Stimulated activated CD4-positive, alpha-beta T cell treated with anti-CD3 and anti-CD28 coated beads, Interleukin-15, amount 100 ng/mL, for 1 hour (primary cell): ENCODE measurements at places on chromosomes 6 and 20.

DNA sequence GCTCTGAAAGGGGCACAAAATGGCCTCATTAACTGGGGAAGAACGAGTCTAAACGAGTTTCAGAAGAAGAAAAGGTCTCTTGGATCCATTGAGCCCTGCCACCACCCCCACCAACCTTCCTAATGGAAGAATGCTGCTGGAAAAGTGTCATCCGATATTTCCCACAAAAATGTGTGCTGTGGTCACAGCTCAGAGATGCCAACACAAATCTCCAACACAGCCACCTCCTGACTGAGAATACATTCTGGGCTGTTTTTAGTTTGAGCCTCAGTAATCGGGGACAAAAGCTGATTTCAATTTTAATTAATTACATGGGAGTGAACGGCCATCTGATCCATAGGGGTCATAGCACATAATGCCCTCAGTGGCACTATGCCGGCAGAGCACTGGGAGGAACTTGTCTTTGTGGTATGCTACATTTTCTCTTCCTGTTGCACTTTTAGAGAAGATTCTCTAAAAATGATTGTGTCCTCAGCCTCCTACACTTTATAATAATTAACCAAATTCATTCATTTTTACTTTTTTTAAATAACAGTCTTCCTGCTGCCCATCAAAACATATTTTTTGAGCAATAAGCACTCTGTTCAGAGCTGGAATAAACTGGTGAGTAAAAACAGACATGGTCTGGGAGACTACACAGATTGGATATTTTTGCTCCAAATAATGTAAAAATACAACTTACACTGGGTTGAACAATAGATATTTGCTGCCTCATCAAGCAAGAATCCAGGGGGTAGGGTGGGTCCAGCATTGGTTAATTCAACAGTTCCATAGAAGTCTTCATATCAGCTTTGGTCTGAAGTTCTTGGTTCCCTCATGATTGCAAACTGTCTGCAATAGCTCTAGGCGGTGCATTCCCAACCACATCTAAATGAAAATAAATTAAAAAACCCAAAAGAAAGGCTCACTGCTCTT, 143.6 kb upstream of the TMEM170B start:
- DNase-seq = no peak

DNA sequence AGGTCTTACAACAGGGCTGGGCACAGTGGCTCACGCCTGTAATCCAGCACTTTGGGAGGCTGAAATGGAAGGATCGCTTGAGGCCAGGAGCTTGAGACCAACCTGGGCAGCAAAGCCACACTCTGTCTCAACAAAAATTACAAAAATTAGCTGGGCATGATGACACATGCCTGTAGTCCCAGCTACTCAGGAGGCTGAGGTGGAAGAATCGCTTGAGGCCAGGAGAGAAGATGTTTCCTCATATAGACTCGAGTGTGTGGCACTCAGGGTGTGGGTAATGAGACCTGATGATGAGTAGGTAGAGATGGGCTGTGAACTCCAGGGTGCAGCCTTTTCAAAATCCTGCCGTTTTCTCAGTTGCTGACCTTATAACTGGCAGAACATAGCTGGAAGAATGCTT, 125.3 kb upstream of the FOXO3 start:
- no peak for DNase-seq

DNA sequence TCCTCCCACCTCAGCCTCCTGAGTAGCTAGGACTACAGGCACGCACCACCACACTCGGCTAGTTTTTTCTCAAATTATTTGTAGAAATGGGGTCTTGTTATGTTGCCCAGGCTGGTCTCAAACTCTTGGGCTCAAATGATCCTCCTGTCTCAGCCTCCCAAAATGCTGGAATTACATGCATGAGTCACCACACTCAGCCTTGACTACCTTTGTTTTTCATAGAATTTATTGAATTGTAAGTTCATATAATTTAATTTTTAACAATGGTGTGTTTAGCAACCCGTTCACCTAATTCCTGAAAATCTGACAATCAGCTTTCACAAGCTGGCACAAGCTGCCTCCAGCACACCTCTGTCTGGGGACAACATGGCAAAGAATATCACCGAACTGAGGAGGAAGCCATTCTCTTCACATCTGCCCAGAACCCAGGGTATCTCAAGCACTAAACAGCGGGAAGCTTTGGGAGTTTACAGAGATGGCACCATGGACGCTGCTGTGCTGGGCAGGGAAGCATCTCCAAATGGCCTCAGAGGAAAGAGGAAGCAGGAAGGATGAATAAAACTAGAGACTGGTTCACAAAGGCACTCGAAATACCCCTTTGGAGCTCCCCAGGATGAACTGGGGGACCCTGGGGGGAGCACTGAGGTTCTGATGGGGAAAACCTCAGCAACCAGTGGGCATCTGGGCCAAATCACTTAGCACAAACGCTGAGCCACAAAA, 2.9 kb downstream of the RIPOR3 start:
- DNase-seq = no peak

- DNase-seq = no peak
These were observed 17.4 kb downstream of the ADNP start for GRCh38 chr20:50913690-50914375.

DNA sequence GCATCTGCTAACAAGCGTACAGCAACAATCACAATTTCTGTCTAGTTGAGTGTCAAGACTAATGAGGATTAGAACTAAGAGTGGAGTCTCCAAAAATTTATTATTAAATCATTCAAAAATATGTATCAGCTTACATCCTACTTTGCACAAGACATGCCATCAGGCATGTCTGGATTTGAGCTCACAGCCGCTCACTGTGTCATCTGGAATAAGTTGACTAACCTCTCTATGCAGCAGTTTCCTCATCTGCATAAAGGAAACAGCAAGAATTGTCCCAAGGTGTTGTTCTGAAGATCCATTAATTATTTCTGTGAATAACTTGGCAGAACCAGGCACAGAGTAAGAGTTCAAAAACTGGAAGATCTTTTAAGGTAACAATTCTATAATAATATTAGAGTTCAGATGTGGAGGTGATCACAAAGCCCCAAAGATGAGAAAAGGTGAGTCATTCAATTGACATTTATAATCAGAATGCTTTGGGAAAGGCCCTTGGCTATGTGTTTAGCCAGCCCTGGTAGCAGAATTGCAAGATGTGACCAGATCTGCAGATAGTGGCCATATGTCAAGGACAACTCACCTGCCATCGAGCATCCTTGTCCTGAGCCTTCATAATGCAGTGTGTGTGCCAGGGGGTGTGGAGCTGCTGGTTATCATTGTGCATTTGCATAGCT, 264.0 kb downstream of the FOXA2 start:
- no peak for DNase-seq

- no peak for DNase-seq
These were observed 199.2 kb upstream of the SUPT3H start for GRCh38 chr6:45576648-45577624.

DNA sequence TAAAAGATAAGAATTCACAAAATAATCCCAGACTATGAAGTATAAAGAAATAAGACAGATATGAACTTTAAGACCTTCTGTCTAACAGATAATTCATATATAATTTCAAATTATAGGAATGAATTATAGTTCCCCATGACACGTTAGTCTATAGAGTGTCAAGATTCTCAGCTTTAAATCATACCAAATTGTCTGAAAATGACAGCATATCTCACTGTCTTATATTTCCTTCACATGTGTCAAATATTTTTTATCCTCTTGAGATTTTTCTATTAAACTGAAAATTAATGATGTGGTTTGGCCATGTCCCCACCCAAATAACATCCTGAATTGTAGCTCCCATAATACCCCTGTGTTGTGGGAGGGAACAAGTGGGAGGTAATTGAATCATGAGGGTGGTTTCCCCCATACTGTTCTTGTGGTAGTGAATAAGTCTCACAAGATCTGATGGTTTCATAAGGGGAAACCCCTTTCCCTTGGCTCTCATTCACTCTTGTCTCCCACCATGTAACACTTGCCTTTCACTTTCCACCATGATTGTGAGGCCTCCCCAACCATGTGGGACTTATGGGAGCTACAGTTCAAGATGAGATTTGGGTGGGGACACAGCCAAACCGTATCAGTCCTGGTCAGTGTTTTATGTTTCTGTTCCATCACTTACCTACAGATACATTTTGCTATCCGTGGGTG, 825.3 kb upstream of the GJE1 start:
- DNase-seq = no peak

GRCh38 chr6:137002505-137002904, 42.3 kb downstream of the IL20RA start:
- no peak for DNase-seq

DNA sequence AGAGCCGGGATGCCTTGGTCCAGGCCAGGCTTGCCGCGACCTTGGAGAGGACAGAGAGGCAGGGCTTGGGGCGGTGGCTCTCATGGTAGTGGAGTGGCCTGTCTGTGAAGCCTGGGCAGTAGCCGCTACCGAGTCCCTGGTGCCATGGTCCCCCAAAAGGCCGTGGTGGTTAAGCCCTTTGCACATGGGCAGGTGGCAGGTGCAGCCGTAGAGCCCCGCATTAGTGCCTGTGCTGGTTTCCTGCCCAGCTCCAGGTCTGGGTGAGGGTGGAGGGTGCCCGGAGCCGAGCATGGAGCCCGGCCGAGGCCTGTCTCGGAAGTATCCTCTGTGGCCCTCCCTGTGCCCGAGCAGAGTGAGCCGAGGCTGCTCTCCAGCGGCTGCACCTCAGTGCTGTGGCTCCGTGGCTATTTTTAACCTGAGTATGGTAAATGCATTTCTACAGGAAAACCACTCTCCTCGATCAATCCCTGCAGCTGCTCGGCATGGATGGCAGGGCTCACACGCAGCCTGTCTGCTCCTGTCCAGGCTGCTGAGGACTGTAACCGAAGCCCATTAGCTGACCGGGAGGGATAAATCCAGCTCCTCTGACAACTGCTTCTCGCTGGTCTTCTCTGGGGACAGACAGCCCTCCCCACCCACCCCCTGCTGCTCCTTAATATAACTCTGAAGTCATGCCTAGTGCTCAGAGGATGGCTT, 36.3 kb upstream of the GATA5 start:
- no peak for DNase-seq

GRCh38 chr20:35145141-35145564, 2.0 kb downstream of the EDEM2 start:
- DNase-seq = no peak

DNA sequence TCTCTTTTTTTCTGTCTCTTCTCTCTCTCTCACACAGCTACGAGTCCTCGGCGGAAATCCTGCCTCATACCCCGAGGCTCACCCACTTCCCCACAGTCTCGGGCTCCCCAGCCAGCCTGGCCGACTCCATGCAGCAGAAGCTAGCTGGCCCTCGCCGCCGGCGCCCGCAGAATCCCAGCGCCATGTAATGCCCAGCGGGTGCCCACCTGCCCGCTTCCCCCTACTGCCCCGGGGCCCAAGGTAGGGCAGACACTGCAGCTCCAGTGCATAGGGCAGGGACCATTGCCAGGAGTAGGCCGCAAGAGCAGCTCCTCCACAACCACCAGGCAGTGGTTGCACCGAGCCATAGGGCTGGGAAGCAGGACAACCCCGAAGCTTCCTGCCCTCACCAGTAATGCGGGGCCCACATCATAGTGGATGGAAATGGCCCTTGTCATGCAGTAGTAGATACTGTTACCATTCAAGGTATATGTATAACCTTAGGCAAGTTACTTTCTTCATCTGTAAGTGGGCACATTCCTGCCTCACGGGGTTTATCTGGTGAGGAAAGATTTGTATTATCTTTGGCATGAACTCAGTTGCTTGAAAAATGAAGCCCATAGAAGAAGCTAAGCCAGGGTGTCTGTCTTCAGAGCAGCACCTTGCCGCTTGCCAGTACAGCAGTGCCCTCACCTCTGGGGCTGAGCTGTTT, 36.9 kb upstream of the ID1 start:
- DNase-seq = no peak

- no peak for DNase-seq
These were observed 251.5 kb downstream of the TSHZ2 start for GRCh38 chr20:53223626-53224172.

GRCh38 chr20:11389186-11389585, 528.5 kb upstream of the BTBD3 start:
- DNase-seq = no peak

- DNase-seq = no peak
These were observed 78.0 kb upstream of the TMEM181 start for GRCh38 chr6:158481690-158482473.

GRCh38 chr6:134005800-134006199, 46.6 kb downstream of the SLC2A12 start:
- no peak for DNase-seq

DNA sequence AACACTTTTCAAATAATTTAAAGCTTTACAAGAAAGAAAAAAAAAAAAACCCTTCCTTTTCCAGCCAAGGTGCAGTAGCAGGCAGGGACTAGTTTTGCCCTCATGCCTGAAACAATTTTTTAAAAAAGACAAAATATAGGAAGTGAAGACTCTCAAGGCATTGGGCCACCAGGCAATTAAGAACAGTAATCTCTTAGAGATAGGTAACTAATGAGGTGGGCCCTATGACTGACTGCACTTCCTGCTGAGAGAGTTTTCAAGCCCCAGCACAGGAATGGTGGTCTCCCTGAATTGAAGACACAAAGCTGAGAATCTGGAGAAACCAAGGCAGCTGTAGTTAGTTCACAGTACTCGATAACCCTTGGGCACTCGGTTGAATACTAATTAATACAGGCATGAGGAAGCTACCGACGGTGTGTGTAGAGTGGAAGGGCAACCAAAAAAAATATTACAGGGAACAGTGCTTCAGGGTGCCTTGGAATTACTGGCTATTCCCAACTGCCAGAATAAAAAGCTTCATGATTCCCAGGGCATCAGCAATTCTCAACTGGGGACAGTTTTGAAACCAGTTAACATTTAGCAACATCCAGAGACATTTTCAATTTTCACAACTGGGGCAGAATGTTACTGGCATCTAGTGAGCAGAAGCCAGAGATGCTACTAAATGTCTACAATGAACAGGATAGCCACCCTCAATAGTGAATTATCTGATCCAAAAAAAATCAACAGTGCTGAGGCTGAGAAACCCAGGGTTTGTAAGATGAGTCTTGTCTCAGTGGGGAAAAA, 36.0 kb upstream of the PLN start:
- DNase-seq = no peak

DNA sequence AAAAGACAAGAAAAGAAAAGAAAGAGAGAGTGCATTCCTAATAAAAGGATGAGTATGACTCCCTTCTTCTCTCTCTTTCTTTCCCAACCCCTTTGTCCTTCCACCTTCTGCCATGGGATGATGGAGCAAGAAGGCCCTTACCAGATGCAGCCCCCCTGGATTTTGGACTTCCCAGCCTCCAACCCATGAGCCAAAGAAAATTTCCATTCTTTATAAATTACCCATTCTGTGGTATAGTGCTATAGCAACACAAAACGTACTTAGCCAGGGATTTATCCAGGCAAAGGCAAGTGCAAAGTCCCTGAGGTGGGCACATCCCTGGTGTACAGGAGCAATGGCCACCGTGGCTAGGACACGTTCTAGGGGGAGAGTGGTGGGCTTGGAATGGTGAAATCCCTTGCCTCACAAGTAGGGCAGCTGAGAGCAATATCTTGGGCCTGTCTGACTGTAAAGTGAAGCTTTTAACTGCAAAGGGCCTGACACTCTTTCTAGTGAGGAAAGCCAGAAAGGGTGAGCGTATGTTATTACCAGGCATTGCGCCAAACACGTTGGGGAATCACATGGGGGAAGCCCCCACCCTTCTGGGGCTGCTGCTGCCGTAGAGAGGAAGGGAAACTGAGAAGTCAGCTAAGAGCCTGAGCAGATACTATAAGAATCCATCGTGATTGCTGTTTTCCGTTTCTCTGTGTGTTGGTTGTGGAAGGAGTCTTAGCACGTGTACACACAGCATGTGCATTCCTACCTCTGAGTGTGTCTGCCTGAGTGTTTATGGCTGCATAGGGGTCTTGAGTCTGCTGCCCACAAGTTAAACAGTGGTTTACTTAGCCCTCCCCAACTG, 50.7 kb upstream of the SIRPA start:
- no peak for DNase-seq
